CD4-positive, alpha-beta T cell treated with Interleukin-15 for 4 hours (primary cell): ENCODE measurements at places on chromosomes 1 and 21.

DNA sequence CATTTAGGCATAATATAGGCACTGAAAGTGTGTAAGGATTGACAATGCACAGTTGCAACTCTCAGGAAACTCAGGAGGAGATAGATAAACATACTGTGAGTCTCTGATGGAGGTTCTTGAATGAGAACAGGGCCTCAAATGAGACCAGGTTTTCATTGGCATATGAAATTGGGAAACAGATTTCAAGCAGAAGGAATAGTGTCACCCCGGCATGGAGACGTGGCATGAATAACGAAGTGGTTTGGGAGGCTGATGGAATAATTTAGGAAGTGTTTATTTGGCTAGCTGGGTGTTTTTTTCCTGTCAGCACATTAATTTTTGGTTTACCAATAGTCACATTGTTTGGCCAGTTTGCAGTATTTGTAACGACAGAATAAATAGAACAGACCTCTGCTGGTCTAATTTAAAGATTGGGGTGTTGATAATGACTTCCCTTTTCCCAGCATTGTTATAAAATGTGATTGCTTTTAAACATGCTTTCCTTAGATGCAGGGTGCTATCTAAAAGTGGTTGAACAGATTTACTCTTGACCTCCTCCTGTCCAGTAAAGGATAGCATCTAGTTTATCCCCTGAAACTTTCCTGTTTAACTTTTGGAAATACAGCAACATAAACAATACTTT is 132.0 kb downstream of the C1orf21 start:
- no peak for DNase-seq

DNA sequence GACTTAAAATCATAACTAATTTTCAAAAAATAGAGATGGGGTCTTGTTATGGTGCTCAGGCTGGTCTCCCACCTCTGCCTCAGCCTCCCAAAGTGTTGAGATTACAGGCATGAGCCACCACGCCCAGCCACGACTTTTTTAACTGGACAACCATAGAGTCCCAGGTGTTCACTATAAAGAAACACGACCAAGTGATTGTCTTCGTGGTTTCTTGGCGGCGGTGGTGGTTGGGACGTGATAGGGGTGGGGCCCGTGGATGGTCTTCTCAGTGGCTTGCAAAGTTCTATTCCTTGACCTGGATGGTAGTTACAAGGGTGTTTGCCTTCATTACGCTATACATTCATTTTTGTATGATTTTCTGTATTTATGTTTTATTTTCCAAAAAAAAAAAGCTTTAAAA is 34.6 kb upstream of the COX20 start:
- DNase-seq = no peak

- no peak for DNase-seq
Observed at GRCh38 chr1:229037806-229038405, 233.0 kb upstream of the RAB4A start.

DNA sequence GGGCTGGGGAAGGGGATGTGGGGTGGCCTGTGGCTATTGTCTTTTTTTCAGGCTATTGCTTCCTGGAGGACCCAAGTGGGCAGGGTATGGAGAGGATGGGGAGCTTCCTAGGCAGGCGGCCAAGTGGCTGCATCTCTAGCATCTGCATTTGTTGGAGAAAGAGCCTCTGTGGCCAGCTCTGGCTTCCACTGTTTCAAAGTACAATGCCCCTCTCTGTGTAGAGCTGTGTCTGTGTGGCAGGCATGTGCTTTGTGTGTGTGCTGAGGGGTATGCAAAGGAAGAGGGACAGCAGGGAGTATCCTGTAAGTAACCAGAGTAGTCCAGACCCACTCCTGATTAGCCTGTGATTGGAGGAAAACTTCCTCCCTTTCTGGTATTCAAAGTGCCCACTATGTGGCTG is 40.6 kb downstream of the KCNA2 start:
- no peak for DNase-seq

DNA sequence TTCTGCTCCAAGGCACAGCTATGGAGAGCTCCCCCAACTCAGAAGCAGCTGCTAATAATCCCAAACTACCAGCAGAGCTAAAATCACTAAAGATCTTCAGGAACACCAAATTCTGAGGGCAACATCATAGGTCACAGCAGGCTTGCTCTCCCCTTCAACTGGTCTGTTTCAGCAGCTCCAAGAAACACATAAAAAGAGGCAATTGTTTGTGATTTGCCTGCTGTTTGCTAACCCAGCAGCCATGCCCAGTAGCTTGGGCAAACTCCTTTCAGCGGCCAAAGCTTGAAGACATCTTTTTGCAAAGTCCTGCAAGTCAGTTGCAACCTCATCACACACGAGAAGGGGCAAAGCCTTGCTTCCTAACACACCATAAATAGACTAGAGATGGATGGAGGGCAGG is 8.9 kb downstream of the ERI3 start:
- no peak for DNase-seq
